GM23248 (cell line): ENCODE measurements at places on chromosomes 2 and 18. TPM values are rescaled to one million over a fixed set of nuclear protein-coding genes. Genes with fewer than 3 reads are reported as not detected.

GRCh38 chr18:34077599-34077998, 147.1 kb downstream of the NOL4 start:
- no peak for DNase-seq

DNA sequence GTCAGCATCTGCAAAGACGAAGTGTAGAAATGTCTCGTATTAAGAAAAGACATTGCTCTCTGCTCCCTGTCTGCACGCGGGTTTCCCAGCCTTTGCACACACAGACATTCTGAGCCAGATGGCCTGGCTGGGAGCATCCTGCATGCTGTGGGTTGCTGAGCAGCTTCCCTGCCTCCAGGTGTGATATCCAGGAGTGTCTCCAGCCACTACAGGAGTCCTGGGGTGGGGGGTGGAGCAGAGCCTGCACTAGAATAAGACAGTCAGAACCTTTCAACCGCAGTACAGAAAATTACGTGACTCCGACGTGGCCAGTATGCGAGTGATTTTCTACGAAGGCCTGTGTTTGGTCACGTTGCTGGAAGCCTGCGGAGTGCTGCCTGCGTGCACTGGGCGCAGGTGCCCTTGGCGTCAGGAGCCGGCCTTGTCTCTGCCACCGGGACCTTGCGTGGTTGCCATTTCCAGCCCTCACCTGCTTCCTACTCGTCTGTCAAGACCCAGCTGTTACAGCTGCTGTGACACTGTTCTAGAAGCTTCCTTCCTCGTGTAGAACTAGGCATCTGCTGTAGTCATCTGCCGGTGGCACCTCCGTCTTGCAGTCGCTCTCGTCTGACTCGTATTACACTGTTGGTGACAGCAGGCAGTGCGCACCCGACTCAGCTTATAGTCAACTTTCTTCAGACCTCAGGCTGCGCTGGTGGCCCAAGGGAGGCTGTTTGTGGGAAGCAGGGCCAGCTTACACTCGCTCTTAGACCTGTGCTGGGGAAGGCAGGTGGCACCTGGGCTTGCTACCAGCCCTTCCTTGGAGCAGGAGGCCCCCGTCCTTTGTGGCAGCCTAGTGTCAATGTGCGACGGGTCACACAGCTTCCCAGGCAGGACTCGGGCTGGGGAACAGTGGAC, 11.2 kb downstream of the CTDP1 start:
- DNase-seq, result no peak

GRCh38 chr2:191351921-191352320, 106.7 kb downstream of the MYO1B start:
- DNase-seq, result peak; percentile 57

- DNase-seq, result no peak
Observed at GRCh38 chr18:35096677-35097011, 55.4 kb downstream of the MAPRE2 start.

- no peak for DNase-seq
Observed at GRCh38 chr18:63208676-63209075, 110.9 kb downstream of the BCL2 start.

DNA sequence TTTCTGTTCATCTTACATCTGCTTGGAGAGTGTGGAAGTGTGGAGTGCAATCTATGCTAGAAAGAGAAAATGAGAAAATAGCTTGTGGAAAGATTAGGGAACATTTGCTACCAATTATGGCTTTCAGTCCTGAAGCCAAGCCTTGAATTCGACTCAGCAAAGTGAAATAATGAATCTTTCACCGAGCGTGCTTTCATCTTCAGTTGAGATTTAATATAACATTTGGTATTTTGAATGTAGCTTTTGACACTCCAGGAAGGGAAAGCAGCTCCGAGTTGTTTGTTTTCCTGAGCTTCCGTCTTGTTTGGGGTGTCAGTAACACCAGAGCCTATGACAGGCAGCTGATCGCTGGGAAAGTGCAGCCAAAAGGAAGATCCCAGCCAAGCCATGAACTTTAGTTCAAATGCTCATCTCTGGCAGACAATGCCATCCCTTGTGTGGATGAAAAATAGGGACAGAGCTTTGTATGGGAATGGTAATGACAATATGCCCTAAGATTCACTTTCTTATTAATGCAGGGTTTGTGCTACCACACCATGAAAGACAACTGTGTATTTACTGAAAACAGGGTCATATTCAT, 25.0 kb upstream of the PHLPP1 start:
- no peak for DNase-seq

GRCh38 chr2:45780541-45781463, 129.3 kb downstream of the PRKCE start:
- peak; percentile 39 for DNase-seq

- DNase-seq, result no peak
Observed at GRCh38 chr2:232351686-232352510, 26.7 kb upstream of the ALPP start.

DNA sequence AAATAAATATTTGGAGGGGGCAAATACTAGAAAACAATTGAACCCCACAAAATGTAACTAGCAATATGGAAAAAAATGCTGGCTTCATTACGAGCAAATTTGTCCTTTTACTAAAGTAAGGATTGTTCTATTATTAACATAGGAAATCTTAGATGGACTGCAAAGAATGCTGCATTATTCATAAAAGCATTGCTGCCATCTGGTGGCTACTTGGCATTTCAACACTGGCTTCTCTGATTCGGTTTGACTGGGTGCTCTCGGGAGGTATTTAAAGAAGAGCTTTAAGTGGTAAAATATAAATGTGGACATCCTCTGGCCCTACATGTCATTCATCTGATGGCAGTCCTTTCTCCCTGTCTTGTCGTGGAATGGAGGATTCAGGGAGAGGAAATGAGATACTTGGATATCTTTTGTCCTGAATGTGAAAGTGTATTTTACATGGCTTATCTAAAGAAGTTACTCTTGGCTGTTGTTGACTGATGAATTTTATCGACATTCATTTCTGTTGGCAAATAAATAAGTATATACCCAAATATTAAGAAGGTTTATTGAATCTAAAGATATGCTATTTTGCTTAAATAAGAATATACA, 130.2 kb downstream of the ARHGAP15 start:
- peak; percentile 83 for DNase-seq

- DNase-seq, result no peak
Observed at GRCh38 chr2:118449401-118449800, 361.1 kb downstream of the INSIG2 start.

- DNase-seq, result no peak
Observed at GRCh38 chr2:147577323-147577997, 267.4 kb upstream of the ACVR2A start.

GRCh38 chr2:212998626-212999359, 152.6 kb downstream of the IKZF2 start:
- DNase-seq, result peak; percentile 61

GRCh38 chr2:88489181-88489580, 36.7 kb upstream of the FOXI3 start:
- DNase-seq, result no peak

DNA sequence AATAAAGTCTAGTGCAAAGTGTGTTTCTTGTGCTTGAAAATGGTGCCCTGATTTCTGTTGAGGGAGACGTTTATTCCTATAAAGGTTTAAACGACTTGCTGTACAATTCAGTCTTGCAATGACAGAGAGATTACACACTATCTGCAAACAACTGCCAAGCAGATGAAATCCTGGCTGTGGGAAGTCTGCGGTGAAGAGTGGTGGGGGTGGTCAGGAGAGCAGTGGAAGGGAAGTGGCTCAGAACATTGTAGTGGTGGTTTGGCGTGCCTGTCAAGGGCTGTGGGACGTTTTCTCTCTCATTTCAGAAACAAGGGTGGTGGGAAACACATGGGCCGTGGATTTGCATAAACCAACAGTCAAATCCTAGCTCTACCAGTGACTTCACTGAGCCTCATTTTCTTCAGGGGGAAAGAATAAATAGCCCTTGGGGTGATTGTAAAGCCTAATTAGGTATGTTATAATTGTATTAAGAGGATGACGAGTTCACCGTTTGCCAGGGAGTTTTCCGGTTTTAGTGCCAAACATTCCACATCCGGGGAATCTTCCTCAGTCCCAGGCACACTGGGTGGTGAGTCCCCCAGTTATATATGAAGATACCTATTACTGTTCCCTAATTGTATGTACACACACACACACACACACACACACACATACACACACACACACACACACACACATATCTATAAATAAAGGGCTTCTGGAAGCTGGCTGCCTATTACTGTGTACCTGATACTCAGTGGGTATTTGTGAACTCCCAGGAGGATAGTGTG, 115.0 kb downstream of the SPTBN1 start:
- peak; percentile 92 for DNase-seq

DNA sequence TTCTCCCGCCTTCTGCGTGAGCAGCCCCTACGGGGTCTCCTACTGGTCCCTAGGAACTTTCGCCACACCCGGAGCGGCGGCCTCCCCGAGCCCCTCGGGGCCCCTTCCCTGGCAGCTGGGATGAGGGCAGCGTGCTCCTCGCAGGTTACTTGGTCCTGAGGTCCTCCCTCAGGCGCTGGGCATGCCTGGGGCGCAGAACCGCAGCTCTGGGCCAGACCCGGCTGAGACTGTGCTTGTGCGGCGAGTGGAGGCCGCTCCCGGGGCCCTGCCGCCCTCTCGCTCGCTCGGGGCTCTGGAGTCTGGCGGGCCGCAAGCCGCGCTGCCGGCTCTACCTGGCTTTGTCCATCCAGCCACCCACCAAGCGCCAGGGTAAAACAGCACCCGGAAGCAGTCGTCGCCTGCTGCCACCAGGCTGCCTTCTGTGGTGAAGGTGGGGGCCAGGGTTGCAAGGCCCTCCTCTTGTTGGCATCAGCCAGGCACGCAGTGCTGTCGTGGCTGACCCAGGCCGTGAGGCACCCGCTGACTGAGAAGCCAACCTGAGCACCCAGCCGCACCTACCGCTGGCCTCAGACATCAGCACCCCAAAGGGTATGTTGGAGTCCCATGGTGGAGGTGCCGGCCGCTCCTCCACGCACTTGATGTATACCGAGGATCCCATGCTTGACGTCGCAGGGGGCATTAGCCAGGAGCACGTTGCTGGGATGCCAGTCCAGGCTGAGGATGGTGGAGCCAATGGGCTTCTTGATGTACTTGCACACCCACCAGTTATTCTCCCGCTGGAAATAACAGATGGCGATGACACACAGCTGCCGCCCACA, 46.1 kb upstream of the PTH2R start:
- DNase-seq, result no peak

DNA sequence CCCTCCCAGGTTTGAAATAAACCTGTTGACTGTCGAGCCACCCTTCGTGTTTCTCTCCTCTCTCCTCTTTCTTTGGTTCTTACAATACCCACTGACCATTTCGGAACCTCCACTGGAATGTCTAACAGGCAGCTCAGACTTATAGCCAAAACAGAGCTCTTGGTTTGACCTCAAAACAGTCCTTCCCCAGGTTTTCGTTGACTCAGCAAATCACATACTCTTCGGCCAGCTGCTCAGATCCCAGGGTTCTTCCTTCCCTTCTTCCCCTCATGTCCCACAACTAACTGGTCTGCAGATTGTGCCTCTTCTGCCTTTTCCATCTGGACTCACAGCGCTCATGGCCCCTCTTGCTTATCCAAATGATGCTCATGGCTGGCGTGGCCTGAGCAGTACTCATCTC, 4.7 kb downstream of the ARMC9 start:
- no peak for DNase-seq

DNA sequence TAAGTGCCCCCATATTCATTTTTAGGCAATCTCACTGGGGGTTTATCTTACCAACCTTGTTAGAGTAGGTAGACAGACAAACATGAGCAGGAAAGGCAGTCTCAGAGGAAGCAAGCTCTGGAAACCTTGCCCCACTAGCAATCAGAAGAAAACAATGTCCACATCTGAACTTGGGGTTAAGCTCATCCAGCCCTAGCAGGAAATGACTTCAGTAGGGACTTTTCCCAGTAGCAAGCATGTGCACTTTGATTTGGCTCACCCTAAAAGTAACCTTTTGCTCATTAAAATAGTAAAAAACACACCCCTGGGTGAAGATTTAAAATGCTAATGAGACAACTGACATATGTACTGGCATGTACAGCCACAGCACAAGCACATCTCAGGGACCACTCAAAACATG, 175.5 kb downstream of the AKAIN1 start:
- DNase-seq, result no peak

DNA sequence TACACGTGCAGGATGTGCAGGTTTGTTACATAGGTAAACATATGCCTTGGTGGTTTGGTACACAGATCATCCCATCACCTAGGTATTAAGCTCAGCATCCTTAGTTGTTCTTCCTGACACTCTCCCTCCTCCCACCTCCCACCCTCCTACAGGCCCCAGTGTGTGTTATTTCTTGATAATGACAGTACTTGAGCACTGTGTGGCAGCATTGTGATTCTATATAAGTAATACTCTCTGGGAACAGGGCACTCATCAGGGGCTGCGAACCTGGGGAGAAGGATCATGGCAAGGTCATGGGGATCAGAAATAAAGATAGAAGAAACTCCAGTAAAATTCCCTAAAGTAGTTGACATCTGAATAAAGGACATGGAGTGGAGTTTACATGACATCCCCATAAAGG, 1256.2 kb upstream of the CRIM1 start:
- no peak for DNase-seq

GRCh38 chr18:22207021-22207758, 37.8 kb downstream of the GATA6 start:
- DNase-seq, result peak; percentile 29

DNA sequence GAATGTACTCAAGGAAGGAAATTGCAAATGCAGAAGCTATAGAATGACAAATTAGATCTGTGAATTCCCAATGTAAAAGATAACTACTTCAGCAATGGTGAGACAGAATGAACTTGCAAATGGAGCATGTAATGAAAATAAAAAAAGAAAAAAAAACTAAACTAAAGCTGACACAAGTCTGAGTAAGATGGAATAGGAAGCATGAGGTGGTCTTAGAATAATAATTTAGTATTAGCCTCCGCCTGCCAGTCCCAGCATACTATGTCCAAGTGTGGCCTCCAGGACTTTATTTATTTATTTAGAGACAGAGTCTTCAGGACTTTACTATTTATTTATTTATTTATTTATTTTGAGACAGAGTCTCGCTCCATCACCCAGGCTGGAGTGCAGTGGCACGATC, 37.4 kb upstream of the SLC39A10 start:
- peak; percentile 5 for DNase-seq

DNA sequence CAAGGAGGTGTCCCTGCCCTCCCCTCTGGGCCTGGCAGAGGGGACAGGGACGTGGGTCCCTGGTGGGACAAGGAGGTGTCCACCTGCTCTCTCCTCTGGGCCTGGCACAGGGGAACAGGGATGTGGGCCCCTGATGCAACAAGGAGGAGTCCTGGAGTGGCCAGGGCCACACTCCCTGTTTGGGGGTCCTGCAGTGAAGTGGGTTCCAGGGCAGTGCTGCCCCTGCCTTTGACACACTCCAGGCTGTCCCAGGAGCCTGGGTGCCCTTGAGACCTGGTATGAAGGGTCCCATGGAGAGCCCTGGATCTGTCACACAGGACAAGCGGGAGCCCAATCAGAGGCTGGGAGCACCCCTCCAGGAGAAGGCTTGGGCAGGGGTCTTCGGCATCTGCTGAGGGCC, 75.8 kb upstream of the GPC1 start:
- no peak for DNase-seq

The KCNK3 gene
- total RNA-seq, result not detected in 2 replicates

The CABYR gene
- 2.9 and 4.9 TPM in 2 replicates for total RNA-seq

The ANKRD30BL gene
- not detected in 2 replicates for total RNA-seq

The WDR54 gene
- 33.4 and 45.0 TPM in 2 replicates for total RNA-seq

The KIAA2012 gene
- total RNA-seq, result not detected in 2 replicates

The VWA3B gene
- not detected in 2 replicates for total RNA-seq

The SPP2 gene
- total RNA-seq, result not detected in 2 replicates

The CHRND gene
- not detected in 2 replicates for total RNA-seq

The GALNT3 gene
- total RNA-seq, result 1.1 TPM in 1 of 2 replicates, not detected in the other

The ATG4B gene
- total RNA-seq, result 53.4 and 85.5 TPM in 2 replicates

The UPP2 gene
- not detected in 2 replicates for total RNA-seq
